ENCODE measurements at places on chromosomes 2 and 18. TPM values are rescaled to one million over a fixed set of nuclear protein-coding genes. Genes with fewer than 3 reads are reported as not detected.

DNA sequence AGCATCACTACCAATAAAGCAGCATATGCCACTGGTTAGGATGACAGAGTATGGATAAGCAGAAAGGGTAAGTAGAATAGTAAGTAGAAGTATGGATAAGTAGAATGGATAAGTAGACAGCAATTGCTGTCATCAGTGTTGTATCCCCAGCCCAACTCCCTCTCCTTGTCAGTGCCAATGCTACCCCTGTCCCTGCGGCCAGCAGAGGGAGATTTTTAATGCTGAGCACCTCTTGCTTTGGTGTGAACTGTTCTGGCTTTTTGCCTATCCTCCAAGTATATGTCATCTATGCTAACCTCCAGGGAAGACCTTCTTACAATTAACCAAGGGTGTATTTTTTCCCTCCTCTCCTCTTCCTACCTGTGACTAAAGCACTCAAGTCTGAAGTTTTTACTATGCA is 136.7 kb upstream of the SPHKAP start:
- DNase-seq: peak; percentile 42

- peak; percentile 21 for DNase-seq
Observed at GRCh38 chr2:216807857-216808272, 52.0 kb downstream of the TNP1 start.

- DNase-seq: no peak
Observed at GRCh38 chr2:179749210-179749609, 112.2 kb downstream of the ZNF385B start.

ZC3H6 gene
- 0.92 TPM for total RNA-seq

DNA sequence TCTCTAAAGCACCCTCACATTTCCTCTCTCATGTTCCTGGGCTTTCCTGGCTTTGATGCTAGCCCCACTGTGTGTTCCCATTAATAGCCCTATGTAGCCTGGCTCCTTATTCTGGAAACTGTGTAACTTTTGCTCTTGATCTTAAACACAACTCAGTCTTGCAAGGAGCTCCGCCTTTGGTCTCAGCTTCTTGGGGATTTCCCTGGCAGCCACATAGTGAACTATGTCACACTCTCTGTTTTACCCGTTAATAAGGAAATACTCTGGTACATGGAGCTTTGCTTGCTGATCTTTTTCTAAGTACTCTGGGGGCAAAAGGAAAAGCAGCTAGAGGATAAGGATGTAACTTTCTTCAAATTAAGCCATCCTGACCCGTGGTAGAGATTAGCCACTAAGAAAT is 259.3 kb downstream of the NEDD4L start:
- DNase-seq: no peak

GRCh38 chr2:10196110-10196892 is 73.8 kb downstream of the RRM2 start:
- no peak for DNase-seq

TGFA gene
- 32.2 TPM for total RNA-seq

- peak; percentile 20 for DNase-seq
Observed at GRCh38 chr2:72934683-72935610, 17.6 kb downstream of the EMX1 start.

ATP6V1B1 gene
- 0.33 TPM for total RNA-seq

ABCG8 gene
- total RNA-seq: not detected

PKDCC gene
- total RNA-seq: 17.2 TPM

SERPINB12 gene
- total RNA-seq: not detected

GRCh38 chr18:23504720-23505119 is 1.4 kb downstream of the RMC1 start:
- DNase-seq: no peak

GRCh38 chr18:57839942-57840381 is 36.8 kb upstream of the ATP8B1 start:
- DNase-seq: no peak

- DNase-seq: no peak
Observed at GRCh38 chr2:168594778-168595177, 138.7 kb downstream of the CERS6 start.

GRCh38 chr2:20633794-20634506 is 16.9 kb downstream of the HS1BP3 start:
- DNase-seq: no peak

PLEKHB2 gene
- total RNA-seq: 125 TPM

STPG4 gene
- total RNA-seq: not detected

- DNase-seq: no peak
Observed at GRCh38 chr18:21978546-21979170, 190.7 kb upstream of the GATA6 start.

HOXD8 gene
- total RNA-seq: not detected

TOGARAM2 gene
- not detected for total RNA-seq

GRCh38 chr2:145724311-145724898 is 1204.5 kb upstream of the ZEB2 start:
- no peak for DNase-seq

DNA sequence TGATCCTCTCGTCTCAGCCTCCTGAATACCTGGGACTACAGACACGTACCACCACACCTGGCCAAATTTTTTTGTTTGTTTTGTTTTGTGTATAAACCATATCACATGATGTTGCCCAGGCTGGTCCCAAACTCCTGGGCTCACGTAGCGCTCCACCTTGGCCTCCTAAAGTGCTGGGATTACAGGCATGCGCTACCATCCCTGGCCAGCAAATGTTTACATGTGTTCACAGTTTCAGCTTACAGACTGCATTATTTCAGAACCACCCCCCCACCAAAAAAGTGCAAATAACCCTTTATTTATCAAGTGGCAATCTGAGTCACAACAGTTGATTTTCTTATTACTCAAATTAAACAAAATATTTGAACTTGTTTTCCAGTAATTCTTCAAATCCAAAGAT is 54.3 kb downstream of the ABCA12 start:
- no peak for DNase-seq

DNA sequence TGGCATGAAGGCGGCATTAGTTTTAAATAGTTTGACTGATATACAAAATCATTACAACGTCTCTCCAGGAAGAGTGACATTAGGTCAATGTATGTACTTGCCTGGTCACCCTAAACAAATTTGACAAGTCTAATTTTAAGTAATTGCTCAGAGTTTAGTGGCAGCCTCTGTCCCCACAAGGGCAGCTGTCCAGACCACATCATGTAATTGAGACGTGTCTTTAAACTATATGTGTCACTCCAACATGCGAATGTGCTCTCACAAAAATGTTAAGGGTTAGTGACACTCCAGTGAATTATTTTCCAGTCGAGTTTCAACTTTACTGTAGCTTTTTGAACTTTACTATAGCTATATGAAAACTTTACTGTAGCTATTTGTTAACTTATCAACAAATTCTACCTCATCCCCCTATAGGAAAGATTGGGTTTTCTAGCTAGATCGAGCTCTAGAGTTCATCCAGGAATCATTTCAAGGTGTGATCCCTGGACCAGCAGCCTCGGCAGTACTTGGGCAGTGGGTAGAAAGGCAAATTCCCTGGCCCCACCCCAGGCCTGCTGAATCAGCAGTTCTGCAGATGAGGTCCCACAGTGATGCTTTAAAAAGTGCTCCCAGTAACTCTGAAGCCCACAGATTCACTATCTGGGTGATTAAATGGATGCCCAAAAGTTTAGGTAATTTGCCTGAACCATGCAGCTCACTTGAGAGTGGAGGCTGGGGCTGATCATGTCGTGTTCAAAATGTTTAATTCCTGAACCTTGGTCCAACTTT is 66.4 kb upstream of the POU3F3 start:
- no peak for DNase-seq

DNA sequence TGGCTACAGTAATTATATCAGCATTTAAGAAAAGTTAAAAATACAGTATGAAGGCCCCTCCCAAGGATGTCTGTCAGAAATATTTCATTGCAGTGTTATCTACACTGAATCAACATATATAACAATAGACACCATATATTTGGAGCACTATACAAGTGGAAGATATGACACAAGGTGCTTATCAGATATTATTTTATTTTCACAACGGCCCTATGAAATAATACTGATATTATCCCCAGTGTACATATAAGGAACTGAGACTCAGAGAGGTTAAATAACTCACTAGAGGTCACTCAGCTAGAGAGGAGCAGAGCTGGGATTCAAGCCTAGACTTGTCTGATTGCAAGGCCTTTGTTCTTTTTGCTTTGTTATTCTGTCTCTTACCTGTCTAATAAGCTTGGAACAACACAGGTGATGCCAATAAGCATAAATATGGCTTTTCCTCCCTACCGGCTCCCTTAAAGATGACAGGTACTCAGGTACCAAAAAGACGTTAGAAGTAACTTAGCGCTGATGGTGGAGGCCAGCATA is 4.7 kb upstream of the SLC40A1 start:
- DNase-seq: no peak

KCNE4 gene
- total RNA-seq: 2.4 TPM

- no peak for DNase-seq
Observed at GRCh38 chr2:128414946-128415778, 96.5 kb upstream of the HS6ST1 start.

- DNase-seq: no peak
Observed at GRCh38 chr18:963276-963675, 58.6 kb downstream of the ADCYAP1 start.

GRCh38 chr18:36188916-36189315 is 1.6 kb downstream of the MOCOS start:
- no peak for DNase-seq

DNA sequence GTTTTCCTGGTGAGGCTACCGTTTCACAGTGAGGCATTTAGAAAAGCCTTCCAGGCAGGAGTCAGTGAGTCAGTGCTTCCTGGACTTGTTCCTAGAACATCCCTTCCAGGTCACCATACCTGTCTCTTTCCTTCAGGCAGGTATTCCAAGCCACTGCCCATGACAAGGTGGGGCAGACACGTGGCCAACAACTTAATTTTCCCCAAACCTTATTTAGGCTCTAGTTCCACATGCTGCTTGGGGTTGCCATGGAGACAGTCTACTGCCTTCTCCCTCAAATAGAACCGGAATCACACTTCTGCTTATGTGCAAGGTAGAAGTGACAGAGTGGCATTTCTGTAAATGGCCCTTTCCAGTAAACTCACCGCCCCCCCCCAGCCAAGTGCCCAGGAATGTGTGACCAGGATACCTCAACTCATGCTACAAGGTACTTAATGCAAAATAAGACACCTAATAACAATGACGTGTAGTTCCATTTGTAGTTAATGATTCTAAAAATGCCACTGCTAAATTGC is 258.3 kb downstream of the PRKCE start:
- no peak for DNase-seq

- peak; percentile 59 for DNase-seq
Observed at GRCh38 chr2:155815851-155816250, 516.7 kb downstream of the NR4A2 start.

GRCh38 chr2:240168546-240169361 is 28.3 kb upstream of the OTOS start:
- no peak for DNase-seq

TFCP2L1 gene
- not detected for total RNA-seq

DNA sequence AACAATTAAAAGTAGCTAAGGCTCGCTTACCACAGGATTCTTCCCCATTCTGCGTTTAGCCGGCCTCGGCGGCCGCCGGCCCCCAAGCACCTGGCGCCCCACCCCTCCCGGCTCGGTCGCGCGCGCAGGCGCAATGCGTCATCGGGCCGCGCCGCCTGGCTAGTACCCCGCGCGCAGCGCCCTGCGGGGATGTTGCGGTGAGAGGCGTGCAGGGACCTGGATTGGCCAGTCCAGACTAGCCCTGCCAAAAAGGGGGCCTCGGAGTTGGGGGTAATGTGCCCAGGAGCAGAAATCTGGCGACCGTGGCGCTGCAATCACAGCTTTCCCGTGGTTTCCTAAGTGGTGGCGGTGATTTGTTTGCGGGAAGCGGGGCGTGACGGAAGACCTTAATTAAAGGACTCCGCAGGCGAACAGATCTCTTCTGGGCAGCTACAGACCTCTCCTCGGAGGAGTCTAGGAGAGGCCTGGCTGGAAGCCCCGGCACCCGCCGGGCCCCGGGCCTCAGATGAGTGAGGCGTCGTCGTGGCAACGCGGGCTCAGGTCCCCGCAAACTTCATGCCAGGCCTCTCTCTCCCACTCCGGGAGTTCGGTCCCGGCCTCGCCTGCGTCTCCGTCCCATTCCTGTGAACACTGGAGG is 606 bp downstream of the TMEM237 start:
- DNase-seq: peak; percentile 65

- no peak for DNase-seq
Observed at GRCh38 chr2:209610631-209611030, 161.0 kb upstream of the UNC80 start.

DNA sequence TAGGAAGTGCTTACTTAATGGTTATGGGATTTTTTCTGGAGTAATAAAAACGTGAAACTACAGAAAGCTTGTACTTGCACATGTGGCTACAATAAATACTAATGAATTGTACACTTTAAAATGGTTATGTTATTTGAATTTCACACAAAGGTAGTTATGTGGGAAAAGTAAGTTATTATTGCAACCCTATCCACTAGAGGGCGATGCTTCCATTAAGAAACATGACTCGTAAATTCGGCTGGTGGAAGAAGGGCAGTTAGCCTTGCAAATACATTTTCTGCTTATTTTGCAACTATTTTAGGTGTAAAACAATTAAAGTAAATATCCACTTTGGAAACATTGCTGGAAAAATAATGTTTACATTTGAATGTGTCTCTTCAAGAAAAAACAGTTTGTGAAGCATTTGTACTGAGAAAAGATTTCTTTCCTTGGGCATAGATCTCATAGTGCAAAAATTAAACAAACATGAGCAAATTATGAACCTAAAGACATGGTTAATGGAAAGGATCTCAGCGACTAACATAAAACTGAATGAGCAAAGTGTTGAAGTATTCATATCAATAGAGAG is 68.1 kb upstream of the CSRNP3 start:
- DNase-seq: peak; percentile 80

- no peak for DNase-seq
Observed at GRCh38 chr2:42867093-42868065, 75.0 kb upstream of the HAAO start.

DNA sequence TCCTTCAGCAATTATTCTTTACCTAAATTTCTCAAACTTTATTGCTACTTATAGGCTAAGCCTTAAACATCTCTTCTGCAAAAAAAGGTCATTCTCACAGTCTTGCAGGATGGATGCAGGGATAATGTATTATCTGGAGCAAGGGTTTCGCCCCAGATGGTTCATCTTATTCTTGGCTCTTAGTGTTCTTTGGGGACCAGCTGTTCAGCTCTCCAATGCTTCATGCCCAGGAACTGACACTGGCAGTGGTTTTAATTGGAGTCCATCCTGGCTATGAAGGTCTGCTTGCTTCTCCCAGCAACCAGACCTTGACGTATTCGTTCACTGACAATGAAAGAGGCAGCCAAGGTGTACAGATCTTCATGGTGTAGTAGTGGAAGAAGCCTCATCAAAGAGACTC is 331.9 kb downstream of the SLC8A1 start:
- DNase-seq: no peak

DNA sequence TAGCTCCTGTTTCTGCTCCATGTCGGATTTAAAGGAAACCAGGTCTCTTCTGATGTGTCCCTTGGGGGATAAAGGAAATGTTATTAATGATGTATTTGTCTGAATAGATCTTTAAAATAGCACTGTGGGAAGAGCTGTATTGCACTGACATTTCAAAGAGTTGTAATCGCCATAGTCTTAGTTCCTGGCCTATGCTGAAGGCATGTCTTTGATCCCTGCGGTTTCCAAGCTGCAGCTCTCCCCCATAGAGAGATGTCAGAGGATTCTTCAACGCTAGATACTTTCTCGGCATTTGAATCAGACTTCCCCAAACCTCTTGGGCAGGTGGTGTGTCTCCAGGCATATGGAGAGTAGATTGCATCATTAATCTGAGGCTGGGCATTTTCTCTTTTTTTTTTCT is 40.4 kb downstream of the NAT8 start:
- DNase-seq: no peak
